ENCODE measurements at places on chromosomes 5 and 9. TPM values are rescaled to one million over a fixed set of nuclear protein-coding genes. Genes with fewer than 3 reads are reported as not detected.

Gene BASP1
- total RNA-seq = 23.7 TPM

Gene STKLD1
- 0.82 TPM for total RNA-seq

Gene PAEP
- not detected for total RNA-seq

Gene ZDHHC11
- 110 TPM for total RNA-seq

Gene BTNL3
- not detected for total RNA-seq

Gene DMRT3
- total RNA-seq = not detected

Measured in lung (tissue), 17 donors.